ENCODE measurements at places on chromosomes 1 and 21. TPM values are rescaled to one million over a fixed set of nuclear protein-coding genes. Genes with fewer than 3 reads are reported as not detected.

DNA sequence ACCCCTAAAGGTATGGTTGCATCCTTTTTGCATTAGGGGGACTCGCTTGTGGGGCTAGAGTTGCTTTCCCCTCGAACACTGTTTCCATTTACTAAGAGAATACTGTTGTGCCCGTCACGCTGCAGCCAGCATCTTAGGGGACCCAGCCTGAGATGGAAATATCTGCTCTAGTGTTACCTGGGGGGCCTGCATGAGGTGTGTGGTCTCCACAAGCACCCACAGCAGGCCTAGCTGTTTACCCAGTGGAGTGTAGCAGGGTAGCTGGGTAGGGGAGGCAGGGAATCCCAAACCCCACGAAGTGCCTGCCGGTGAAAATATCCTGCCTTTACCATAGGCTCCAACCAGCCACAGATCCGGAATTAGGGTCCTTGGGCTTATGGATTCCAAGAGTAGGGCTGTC lies 303.6 kb downstream of the PTPRU start:
- DNase-seq: no peak

DNA sequence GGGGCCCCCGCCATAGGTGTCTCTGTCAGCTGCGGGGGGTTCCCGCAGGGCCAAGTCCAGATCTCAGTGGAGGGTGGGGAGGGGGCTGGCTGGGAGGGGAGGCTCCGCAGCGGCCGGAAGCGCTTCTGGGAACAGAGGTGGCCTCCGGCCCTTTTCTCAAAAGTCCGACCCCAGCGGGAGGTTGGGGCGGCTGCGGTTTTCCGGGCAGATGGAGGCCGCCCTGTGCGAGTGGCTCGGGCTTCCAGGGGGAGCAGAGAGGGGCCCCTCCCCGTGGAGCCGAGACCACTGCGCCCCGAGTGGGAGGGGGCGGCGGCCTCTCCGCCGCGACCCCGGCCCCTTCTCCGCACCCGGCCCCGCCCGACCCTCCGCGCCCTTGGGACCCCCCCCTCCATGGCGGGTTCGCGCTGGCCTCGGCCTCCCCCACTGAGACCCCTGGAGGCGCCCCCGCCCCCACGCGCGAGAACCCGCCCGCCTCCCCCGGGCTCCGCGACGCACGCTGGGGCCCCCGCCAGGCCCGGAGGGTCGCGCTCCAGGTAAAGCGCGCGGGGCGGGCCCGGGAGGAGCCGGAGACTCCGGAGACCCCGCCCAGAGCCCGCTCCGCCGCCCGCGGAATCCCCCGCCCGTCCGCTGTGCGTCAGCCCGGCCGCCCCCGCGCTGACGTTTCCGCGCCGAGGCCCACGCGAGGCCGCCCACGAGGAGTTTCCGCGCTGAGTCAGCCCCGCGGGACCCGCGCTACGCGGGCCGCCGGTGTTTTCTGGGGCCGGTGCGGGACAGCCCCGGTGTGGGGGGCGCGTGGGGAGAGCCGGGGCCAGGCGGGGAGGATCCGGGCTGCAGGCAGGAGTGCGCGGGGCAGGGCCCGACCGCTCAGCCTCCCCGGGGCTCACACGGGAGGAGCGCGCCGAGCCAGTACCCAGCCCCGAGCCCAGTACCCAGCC lies 5.2 kb downstream of the TNFRSF18 start:
- DNase-seq: no peak

- no peak for DNase-seq
Measured at GRCh38 chr1:42736152-42736551, 3.9 kb downstream of the CLDN19 start.

GRCh38 chr1:99786751-99787501 lies 20.5 kb upstream of the FRRS1 start:
- DNase-seq: no peak

DNA sequence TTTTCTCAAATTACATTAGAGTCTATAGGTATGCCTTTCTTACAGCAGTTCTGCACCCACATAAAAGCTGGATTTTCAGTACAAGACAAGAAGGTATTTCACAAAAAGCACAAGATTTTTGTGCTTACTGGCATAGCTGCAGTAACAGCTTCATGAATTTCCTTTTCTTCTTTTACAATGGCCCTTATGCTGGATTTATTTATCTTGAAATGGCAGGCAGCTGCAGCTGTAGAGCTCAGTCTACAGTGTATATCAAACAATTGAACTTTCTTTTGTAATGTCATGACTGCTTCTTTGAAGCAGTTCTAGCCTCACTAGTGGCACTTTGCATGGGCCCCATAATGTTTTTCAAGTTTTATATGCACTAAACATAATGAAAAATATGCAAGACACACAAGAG lies 510.2 kb downstream of the KCNT2 start:
- DNase-seq: no peak

- no peak for DNase-seq
Measured at GRCh38 chr1:55127827-55128343, 87.3 kb downstream of the USP24 start.

GRCh38 chr1:45380730-45381129 lies 40.5 kb upstream of the MUTYH start:
- DNase-seq: no peak

DNA sequence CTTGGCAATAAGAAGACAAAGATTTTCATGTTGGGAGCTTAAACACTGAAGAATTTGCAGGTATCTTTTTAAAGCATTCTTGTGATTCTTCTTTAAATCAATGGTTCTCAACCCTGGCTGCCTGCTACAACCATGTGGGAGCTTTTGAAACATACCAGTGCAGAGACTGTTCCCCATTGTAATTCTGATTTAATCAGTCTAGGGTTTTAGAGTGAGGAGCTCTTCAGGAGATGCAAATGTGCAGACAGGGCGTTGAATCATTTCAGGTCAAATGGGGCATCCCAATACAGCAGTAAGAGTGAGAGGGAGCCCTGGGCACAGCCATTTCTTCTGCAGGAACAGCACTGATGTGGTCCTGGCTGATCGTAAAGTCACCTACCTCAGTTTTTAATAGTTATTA lies 24.3 kb downstream of the KCNJ6 start:
- no peak for DNase-seq

DNA sequence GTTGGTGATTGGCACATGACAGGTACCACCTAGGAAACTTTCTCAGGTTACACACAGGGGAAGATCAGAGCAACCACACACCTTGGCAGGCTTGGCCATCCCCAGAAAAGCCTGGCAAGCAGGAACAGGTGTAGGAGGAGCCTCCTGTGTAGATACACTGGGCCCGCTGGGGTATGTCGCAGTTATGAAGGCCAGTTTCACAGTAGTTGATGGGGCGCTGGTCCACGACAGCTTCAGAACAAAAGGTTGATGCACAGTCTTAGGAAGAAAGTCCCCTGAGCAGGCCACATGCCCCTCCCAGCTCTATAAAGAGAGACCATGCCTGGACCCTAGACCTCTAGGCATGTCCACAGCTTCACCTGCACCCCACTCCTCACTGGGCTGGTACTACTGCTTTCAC lies 51.6 kb downstream of the NID1 start:
- no peak for DNase-seq

GRCh38 chr1:179794669-179795068 lies 51.6 kb downstream of the FAM163A start:
- no peak for DNase-seq

- DNase-seq: no peak
Measured at GRCh38 chr1:228782662-228783417, 47.6 kb downstream of the RHOU start.

DNA sequence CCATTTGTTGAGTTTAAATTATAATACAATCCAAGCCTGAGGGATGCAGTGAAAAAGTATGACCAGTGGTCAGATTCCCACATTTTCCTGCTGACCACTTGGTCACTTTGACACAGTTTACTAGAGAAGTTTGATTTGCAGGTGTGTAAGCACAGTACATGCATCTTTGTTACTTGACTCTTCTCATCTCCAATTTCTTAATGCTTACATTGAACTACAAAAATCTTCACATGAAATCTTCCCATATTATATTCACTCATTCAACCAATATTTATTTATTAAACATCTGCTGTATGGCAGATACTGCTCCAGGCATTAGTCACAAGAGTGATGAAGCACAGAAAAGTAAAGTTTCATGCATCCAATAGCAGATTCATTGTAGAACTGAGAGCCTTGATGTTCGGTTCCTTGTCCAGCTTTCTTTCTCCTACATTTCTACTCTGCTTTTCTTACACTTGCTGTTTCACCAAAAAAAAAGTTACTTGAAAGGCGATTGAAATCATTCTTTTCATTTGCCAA lies 211.7 kb downstream of the NFIA start:
- DNase-seq: no peak

- no peak for DNase-seq
Measured at GRCh38 chr1:225021037-225021436, 91.6 kb downstream of the DNAH14 start.

GRCh38 chr1:60818969-60819701 lies 263.2 kb upstream of the NFIA start:
- DNase-seq: no peak

GRCh38 chr21:42633858-42634257 lies 19.6 kb upstream of the PDE9A start:
- DNase-seq: no peak

DNA sequence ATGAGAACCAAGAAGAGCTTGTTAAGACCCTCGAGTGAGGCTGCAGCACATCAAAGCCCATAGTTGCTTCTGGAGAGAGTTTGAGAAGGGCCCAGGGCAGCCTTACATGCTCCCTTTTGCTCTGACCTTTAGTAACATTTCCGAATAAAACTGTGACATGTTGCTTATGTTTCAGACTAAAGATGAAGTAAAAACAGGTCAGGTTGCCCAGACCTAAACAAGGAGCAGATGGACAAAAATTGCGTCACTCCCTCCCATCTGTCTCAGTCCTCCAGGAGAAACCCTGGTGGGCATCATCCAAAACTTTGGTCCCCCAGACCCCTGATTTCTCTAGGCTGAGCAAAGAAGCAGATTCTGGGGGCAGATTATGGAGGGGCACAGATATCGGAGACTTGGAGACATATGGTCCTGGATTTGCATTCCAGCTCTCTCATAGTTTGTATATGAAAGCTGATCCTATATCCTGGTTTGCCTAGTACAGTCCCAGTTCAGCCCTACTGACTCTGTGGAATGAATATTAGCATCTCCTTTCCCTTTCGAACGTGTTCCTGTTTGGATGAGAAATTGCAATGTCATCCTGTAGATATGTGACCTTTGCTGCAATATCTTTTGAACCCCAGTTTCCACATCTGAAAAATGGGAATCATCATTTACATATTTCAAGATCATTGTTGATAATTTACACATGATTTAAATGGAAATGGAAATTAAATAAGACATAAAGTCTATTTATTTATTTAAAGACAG lies 304.9 kb upstream of the USP24 start:
- DNase-seq: no peak

The SPRR5 gene
- polyA plus RNA-seq: not detected

The RNU1-2 gene
- polyA plus RNA-seq: not detected

The SELENBP1 gene
- 44.2 TPM for polyA plus RNA-seq

The LYPD8 gene
- not detected for polyA plus RNA-seq

The C1orf232 gene
- polyA plus RNA-seq: not detected

The LAMB3 gene
- polyA plus RNA-seq: 1.8 TPM

The SDHB gene
- 163 TPM for polyA plus RNA-seq

The AVPR1B gene
- polyA plus RNA-seq: 0.48 TPM

The KRTAP20-4 gene
- polyA plus RNA-seq: not detected

The CELA3A gene
- not detected for polyA plus RNA-seq

All from left renal pelvis (tissue), 4 donors.